Tibial artery (tissue), 4 donors: ENCODE measurements at places on chromosomes 7 and 10.
A peak's percentile ranks its signal among the peaks of the same experiment; 100 is the strongest.

- DNase-seq: no peak
These were observed 47.3 kb downstream of the ITGA8 start for GRCh38 chr10:15672469-15672868.

GRCh38 chr10:107477266-107477665 is 312.8 kb upstream of the SORCS1 start:
- DNase-seq: no peak

- DNase-seq: no peak
These were observed 92.4 kb downstream of the PTPRN2 start for GRCh38 chr7:158495216-158495615.

DNA sequence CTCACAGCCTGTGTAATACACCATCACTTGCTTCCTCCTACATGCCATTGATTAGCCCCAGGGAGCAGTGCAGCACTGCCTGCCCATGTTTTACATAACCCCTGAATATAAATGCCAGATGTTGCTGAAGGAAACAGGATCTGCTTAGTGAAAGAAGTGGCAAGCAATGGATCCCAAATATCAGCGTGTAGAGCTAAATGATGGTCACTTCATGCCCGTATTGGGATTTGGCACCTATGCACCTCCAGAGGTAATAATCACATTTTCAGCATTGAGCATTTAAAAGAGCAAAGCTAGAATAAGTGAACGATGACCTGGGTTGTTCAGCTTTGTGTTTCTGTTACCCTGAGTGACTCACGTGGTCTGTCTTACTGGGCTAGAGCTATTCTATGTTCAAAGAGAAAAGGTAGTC is at the start of gene AKR1C4:
AKR1C4 (plus strand) TSS at position 136 of the 412 bp plus-strand sequence; CDS start at position 167, 31 bp downstream.
- no peak for DNase-seq

- no peak for DNase-seq
These were observed 66.6 kb upstream of the WNT16 start for GRCh38 chr7:121262221-121262620.

- DNase-seq: no peak
These were observed 26.0 kb upstream of the PLEKHA1 start for GRCh38 chr10:122348512-122348911.

DNA sequence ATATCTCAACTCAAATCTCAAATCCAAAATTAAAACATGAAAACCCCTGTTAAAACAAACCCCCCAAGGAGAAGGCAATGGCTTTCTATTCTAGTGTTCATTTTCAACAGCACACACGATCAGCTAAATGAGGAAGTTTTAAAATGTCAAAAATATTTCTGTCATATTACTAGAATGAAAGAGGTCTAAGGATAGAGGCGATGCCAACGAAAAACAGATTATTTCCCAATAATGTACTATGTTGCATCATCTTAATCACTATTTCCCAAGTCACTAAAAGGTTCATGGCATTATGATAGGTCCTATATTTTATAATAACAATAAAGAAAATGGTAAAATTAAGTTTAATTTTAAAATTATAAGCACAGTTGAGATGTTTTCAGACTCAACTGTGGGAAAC is 10.1 kb downstream of the CNOT4 start:
- DNase-seq: no peak

DNA sequence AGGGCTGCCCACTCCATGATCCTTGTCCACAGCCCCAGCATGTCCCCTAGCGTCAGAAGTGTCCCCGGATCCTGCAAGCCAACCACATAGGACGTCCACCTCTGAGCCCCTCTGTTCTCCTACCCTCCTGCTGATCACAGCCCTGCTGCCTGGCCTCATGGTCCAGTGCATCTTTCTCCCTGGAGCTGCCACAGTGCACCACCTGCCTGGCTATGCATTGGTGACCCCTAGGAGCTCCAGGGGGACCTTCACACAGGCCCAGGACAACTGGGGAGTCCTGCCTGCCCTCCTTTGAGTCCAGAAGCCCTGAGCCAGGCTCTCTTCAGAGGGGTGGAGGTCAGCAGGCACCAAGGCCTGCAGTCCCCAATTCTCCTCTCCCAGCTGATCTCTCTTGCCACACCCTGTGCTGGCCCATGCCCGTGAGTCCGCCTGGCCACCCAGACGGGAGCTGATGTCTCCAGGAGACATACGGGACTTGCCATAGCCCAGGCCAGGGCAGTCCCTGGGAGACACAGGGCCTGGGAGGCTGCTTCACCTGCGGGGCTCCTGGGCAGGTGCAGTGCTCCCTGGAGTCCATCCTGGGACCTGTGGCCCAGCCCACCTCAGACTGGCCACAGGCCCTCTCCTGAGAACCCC is 77.4 kb upstream of the RET start:
- DNase-seq: no peak

- DNase-seq: no peak
These were observed 32.7 kb downstream of the MET start for GRCh38 chr7:116704650-116705228.

- DNase-seq: no peak
These were observed 110.9 kb downstream of the BAMBI start for GRCh38 chr10:28788252-28788651.

DNA sequence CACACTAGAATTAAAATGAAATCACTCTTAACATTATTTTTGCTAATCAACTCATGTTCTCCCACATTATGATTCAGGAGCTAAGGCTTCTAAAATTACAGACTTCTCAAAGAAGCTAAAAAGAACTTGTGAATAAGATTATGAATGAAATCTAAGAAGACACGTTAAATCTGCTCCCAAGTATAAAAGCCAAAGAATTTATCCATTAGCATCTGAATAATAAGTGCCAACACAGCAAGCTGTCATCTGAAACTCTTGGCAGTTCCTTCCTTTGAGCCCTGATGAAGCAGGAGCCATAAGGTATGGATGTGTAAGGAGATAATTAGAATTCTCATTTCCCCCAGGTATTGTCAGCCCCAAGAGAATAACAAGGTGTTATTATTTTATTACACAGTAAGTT is 50.3 kb downstream of the TPK1 start:
- no peak for DNase-seq

GRCh38 chr10:34650156-34650555 is 164.9 kb downstream of the PARD3 start:
- no peak for DNase-seq

GRCh38 chr10:80513106-80513505 is 24.6 kb upstream of the SH2D4B start:
- DNase-seq: peak; percentile 23

DNA sequence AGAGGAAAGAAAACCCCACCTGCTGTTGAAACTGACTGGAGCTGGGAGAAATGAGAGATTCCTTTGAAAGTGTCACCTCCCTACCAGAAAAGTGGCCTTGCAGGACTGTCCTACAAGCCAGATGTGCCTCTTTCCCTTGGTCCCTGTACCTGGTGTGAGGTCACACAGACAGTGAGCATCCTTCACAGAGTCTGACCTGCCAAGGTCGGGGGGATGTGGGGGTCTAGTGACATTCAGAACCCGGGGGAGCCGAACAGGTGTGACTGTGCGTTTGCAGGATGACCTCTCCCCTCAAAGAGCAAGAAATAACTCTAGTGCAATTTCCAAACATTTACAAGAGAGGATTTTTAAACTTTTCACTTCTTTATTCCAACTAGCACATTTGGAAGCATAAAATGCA is 93.4 kb upstream of the ZNF479 start:
- no peak for DNase-seq

DNA sequence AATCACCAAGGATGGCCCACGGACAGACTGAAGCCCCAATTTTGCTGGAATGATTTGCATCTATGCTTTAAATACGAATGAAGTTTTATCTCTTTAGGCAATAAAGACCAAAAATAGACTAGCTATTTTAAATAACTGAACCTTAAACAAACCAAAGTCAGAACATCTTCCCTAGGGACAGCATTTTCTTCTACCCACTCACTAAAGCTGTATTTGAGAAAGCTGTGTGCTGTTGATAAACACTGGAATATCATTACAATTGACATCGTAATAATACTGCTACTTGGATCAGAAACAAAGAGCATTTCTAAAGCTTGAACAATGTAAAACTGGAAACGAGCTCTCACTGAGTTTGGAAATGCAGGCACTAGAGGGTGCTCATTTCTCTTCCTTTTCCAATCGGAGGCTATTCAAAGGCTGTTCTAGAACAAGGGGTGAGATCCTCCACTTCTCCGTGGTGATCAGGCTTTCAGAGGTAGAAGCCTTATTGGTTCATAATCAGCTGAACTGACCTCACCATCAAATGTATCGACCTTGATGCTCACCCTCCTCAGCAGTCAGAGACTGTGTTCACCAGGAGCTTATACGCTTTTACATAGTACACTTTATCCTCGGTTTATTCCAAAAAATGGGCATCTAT is 225.3 kb upstream of the PRSS1 start:
- no peak for DNase-seq

- DNase-seq: no peak
These were observed 100.3 kb upstream of the ANK3 start for GRCh38 chr10:60490013-60490412.

GRCh38 chr7:18655506-18655905 is 160.0 kb downstream of the HDAC9 start:
- no peak for DNase-seq

DNA sequence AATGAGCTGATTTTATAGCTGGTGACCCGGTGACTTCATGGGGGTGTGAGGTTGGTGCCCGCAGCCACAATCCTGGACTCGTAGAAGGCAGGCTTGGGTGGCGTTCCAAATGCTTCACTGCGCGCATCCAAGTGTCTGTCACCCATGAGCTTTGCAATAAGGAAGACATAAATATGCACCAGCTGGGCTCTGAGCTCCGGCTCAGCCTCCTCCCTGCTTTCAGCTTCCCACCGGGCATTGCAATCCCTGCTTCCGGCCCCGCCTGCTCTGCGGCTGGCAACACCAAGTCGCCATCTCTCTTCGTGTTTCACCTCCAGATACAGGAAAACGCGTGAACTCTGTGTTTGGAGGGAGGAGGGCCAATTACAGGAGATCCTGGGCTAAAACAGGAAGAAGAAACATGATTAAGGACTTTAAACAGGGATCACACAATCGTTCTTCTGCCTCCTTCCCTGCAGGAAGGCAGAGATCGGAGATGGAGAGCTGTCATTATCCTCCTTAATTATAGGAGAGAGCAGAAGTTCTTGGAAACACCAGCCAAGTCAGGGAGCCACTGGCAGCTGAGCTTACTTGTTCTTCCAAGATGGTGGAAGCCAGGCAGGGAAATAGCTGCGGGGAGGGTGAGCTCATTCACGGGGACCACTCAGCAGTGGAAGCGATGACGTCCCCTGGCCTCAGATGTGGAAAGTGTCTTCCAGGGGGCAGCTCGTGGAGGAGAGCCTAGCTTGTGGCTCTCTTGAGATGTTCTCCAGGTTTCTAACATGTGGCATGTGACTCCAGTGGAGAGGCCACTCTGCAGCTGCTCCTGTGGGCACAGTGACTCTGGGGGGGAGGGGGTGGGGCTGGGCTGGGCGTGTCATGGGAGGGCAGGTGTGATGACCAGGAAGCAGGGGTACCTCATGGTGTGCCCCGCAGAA is 134.9 kb downstream of the CAMK1D start:
- DNase-seq: no peak

DNA sequence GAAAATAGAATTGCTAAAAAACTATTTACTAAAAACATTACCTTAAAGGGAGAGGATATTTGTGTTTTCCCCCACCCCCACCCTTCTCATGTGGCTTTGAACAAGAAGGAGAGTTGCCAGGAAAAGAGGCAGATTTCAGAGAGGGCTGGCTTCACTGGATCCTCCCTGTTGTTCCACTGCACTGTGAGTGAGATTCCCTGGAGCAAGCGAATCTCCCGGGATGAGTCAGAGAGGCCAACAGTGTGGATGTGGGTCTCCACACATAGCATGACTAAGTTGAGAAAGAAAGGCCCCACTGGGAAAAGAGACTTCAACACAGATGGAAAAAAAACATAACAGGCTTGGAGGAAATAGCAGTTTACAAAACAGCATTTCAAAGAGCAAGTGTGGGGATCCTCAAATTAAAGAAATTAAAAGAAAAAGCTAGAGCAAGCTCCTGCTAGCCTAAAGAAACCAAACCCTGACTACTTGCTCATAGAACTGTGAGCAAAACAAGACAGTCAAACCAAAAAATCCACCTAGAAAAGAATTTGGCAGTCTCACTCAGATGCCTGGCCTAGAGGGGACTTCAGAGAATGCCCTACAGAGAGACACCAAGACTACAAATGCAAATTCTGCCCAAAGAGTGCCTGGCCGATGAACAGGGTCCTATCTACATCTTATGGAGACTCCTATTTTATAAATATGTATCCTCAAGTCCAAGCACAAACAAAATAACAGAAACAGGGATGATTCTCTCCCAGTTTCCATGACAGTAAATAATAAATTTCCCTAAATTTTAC is 3.4 kb downstream of the CAV1 start:
- peak; percentile 83 for DNase-seq

DNA sequence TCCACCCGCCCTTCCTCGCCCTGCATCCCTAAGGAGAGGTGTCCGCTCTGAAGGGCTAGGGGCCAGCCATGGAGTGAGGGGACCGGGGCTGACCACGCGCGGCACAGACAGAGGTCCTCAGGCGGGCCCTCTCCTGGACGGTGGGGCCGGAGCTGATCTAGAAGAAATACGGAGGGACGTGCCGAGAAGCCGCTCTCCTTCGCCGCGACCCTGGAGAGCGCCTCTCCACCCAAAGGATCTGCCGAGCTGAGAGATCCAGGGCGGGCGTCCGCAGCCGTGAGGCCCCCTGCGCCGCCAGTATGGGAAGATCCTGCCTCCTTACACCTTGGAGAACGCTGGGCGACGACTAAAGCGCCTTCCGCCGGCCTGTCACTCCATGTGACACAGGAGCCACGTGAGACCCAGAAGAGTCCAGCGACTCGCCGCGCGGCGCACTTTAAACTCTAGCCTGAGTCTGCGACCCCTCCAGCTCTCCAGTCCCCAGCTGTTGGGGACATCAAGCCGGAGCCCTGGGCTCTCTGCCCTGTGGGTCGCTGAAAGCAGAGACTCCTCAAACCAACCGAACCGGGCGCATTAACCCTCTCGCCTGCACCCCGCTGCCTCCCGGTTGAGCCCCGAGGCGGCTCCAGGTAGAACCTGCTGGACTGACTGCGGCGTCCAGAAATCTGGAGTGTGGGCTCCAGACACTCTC is 1.5 kb upstream of the SFMBT2 start:
- peak; percentile 67 for DNase-seq

DNA sequence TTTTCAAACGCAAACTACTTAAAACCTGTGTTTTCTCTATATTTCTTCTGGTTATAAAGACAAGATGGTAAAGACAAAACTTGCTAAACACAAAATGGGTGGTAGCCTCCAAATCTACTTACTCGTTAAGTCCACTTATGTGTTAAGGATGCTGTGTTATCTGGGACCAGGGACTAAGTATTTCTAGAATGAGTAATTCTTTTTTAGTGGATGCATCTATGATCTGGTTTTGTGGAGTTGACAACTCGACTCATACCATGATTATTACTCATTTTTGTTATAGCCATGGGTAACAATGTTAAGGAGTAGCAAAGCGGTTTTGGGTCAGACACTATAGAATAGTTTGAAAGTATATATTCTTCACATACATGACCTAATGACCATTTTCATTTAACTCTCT is 239.5 kb upstream of the FOXP2 start:
- no peak for DNase-seq
